ENCODE measurements at places on chromosomes 1 and 21.
A peak's percentile ranks its signal among the peaks of the same experiment; 100 is the strongest.

GRCh38 chr1:185920602-185921001 lies 186.4 kb downstream of the HMCN1 start:
- no peak for DNase-seq

GRCh38 chr1:172320733-172321132 lies 99.8 kb upstream of the C1orf105 start:
- DNase-seq, result no peak

- DNase-seq, result no peak
Observed at GRCh38 chr1:160061369-160062229, 8.4 kb downstream of the KCNJ10 start.

- no peak for DNase-seq
Observed at GRCh38 chr1:240820816-240821215, 208.9 kb upstream of the GREM2 start.

GRCh38 chr1:107251839-107252238 lies 111.0 kb downstream of the NTNG1 start:
- DNase-seq, result no peak

DNA sequence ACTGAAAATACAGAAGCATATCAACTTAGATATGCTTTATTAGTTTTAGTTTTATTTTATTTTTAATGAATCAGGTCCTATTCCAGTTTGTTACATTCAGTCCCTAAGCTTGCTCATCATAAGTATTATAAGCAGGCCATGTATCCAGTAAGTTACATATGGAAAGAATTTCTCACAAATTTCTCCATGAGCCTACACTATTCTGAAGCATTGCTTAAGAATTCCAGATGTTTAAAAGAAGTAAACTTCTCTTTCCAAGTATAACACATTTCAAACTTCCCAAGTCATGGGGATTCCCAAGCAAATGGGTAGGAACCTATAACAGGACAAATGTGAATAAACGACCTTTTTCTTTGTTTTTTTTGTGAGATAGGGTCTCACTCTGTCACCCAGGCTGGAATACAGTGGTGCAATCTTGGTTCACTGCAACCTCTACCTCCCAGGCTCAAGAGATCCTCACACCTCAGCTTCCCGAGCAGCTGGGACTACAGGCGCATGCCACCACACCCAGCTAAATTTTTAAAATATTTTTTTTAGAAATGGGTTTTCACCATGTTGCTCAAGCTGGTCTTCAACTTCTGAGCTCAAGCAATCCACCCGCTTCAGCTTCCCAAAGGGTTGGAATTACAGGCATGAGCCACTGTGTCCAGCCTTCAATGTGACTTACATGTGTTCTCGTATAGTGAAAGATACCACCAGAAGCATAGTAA lies 39.0 kb downstream of the ST7L start:
- DNase-seq, result no peak

DNA sequence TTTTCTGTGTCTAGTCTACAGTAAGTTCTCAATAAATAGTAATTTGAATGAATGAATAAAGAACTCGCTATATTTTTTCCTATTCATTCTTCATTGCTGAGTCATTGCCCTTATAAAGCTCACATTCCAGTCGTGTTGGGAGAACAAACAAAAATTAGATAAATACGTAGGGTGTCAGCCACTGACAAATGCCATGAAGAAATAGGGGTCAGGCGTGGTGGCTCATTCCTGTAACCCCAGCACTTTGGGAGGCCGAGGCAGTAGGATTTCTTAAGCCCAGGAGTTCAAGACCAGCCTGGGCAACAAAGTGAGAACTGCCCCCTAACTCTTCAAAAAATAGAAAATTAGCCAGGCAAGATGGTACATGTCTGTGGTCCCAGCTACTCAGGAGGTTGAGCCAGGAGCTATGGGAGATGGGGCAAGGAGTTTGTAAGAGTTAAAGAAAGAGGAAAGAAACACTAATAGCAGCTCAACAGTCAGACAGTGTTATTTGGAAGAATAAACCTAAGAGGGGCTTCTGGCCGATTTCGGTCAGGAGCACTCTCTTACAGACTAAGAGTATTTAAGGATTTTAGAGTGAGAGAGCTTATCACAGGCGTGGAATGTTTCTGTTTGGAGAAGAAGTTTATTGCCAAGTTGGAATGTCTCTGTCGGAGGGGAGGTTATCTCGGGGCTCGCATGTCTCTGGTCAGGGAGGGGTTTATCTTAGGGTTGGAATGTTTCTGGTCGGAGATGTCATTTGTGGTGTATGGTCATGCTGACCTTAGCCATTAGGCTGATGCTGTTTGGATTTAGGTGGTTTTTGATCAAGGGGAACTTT lies 1.8 kb upstream of the CHML start:
- no peak for DNase-seq

DNA sequence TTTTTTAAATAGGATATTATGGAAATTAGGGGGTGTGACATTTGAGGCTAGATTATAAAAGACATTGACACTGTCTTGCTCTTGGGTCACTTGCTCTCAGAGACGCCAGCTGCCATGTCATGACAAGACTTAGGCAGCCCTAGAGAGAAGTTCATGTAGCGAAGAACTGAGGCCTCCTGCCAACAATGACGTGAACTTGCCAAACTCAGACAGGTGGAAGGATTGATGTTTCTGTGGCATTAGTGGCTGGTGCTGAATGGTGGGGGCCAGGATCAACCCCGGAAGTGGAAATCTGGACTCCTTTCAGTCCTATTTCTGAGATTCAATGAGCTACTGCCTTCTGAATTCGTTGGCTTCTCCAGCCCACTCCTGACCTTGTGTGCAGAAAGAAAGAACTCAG lies 14.7 kb downstream of the NCF2 start:
- DNase-seq, result no peak

DNA sequence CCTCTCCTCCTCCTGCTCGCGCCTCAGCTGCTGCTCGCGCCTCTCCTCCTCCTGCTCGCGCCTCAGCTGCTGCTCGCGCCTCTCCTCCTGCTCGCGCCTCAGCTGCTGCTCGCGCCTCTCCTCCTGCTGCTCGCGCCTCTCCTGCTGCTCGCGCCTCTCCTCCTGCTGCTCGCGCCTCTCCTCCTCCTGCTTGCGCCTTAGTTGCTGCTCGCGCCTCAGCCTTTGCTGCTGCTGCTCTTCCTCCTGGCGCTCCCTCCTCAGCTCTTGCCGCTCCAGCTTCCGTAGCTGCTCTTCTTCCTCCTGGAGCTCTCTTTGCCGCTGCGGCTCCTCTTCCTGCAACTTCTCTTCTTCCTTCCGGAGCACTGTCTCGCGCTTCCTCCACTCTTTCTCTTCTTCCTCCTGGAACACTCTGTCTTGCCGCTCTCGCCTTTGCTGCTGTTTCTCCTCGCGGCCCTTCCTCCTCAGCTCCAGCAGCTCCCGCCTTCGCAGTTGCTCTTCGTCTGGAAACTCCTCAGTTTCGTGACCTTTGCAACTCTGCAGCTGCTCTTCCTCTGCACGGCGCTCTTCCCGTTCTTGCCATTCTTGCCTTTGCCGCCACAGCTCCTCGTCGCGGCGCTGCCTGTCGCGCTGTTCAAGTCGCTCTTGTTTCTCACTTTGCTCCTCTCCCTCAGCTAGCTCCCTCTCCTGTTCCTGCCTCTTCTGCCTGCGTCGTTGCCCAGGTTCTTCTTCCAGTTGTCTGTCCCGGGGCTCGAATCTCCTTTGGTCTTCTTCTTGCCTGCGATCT lies 3.0 kb downstream of the TCHH start:
- no peak for DNase-seq

DNA sequence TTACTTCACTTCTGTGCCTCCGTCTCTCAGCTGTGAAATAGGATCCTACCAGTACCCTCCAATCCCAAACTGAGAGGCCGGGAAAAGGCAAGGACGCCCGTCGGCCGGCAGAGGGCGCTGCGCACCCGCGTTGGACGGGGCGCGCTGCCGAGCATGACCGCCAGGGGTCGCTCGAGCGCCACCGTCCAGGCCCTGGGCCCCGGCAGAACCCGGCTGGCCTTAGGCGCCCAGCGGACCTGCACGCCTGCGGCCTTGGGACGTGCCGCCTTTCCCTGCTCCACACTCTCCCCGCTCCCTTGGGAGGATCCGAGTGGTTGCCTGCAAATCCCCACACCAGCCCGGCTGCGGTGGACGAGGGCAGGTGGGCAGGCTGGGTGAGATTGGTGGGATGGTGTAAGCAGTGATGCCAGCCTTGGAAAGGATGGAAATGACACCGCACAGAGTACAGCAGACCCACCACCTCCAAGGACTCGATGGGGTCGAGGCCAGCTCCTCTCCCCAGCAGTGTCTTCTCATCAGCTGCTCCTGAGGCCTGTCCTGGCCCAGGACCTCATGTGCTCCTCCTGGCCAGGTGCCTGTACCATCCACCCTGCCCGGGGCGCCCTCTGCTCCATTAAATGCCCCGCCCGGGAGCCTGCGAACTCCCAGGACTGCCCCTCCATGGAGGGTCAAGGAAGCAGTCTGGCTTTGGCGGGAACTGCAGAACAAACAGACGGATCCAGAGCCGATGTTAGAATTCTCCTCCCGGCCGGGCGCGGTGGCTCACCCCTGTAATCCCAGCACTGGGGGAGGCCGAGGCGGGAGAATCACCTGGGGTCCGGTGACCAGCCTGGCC lies 47.4 kb upstream of the LBR start:
- peak; percentile 68 for DNase-seq

DNA sequence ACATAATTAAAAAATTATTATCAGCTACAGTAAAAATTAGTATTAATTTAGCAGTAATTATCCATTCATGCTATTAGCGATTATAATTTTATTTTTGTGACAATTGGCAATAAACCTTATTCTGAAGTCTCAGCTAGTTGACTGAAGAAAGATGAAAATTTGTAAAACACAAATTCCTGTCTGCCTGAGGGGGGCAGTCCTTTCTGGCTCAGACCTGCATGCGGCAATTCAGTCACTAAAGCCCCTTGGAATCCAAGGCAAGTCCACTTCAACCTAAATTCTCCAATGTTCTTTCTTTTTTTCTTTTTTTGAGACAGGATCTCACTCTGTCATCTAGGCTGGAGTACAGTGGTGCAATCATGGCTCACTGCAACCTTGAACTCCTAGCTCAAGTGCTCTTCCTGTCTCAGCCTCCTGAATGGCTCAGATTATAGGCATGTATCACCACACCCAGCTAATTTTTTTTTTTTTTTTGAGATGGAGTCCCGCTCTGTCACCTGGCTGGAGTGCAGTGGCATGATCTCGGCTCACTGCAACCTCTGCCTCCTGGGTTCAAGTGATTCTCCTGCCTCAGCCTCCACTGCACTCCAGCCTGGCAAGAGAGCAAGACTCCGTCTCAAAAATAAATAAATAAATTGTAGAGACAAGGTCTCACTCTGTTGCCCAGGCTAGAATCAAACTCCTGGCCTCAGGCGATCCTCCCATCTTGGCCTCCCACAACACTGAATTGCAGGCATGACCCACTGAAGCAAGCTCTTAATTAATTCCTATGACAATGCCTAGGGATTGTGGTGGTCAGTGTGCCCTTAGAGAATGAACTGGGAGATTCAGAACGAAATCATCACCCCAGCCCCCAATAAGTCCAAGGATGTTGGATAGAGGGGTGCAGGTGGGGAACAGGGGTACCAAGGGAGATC lies 24.2 kb upstream of the ITPKB start:
- DNase-seq, result no peak

GRCh38 chr1:174671826-174672225 lies 224.1 kb downstream of the GPR52 start:
- DNase-seq, result no peak

DNA sequence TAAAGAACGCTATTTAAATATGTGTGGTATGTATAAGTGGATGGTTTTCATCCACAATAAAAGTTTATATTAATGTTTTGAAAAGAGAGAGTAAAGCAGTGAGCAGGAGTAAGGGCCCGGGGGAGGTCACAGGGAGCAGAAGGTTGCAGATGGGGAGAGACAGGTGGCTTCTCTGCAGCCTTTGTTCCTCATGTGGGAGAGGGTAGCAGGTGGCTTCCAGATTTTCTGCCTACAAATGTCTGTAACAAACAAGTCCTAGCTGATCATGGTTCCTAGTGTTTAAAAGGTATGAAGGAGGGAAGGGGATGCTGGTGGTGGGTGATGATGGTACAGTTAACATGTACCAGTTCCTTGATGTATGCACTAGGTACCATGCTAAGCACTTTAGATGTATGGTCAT lies 18.8 kb downstream of the QSOX1 start:
- no peak for DNase-seq

DNA sequence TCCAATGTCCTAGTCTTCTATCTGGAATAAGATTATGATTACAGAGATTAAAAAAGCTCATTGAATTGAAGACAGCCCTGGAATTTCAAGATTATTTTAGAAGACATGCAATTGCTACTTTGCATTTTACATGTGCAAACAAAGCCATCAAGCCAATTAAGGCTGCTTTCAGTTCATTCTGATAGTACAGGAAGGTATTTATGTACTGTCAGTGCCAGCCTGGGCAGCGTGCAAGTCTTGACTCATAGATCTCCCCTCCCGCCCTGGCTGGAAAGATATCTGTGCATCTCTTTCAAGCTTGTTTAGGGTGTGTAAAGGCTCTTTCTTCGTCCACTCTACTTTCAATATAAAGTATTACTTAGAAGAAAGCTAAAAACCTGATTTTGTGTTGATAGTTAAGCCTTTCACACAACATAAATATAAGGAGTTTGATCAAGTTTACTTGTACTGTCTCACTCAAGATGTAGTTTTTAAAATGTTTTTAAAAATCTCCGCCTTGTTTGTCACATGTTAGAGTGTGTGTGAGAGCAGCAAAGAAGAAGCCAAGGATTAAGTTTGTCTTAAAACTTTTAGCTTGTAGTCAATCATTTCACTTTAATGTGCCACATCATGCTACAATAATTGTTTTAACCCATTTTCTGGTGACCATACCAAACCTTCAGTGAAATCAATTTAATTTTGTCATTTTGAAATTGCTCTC lies 13.6 kb upstream of the LYPLAL1 start:
- DNase-seq, result no peak

DNA sequence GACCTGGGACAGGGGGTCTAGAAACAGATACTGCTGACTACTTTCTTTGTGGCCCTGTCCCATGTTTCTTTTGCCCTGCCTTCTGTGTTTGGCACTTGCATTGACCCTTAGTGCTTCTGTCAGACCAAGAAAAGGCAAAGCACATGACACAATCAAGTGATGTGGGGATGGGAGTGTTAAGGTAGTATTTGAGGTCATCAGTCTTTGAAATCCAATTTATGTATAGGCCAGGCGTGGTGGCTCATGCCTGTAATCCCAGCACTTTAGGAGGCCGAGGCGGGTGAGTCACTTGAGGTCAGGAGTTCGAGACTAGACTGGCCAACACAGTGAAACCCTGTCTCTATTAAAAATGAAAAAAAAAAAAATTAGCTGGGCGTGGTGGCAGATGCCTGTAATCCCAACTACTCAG lies 26.0 kb downstream of the SERBP1 start:
- no peak for DNase-seq

- no peak for DNase-seq
Observed at GRCh38 chr1:48793863-48794262, 17.2 kb upstream of the BEND5 start.

GRCh38 chr1:243725846-243726245 lies 124.2 kb downstream of the AKT3 start:
- no peak for DNase-seq

GRCh38 chr1:11337580-11338073 lies 64.6 kb downstream of the UBIAD1 start:
- peak; percentile 65 for DNase-seq

- DNase-seq, result peak; percentile 40
Observed at GRCh38 chr1:1599030-1599934, 653 bp downstream of the FNDC10 start.
